ENCODE measurements at places on chromosomes 5 and 9. TPM values are rescaled to one million over a fixed set of nuclear protein-coding genes. Genes with fewer than 3 reads are reported as not detected.

DNA sequence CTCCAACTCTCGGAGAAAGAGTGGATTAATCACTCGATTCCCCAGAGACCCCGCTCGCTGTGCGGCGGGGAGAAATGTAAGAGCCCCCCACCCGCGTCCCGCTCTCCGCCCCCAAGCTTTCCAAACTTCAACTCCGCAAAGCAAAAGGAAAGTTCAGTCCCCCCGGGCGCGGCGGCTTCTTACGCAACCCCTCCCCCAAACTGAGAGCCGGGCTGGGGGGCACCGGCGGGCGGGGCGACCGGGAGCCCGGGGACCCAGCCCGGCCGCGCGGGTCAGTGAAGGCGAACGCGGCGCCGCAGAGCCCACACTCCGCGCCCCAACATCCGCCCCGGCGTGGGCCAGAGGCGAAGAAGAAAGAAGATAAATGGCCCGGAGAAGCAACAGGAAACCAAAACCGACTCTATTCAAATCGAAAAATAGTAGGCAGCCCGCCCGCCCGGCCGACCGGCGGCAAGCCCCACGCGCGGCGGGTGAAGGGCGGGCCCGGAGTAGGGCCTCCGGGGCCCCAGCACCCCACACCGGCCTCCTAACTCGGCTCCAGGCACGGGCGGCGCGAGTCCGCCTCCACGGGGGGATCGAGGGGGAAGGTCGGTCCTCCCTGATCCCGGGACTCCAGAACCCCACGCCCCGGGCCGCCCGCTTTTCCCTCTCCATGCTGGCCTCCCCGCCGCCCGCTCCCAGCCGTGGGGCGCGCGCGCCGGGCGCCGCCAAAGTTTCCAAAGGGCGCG, 720 bp downstream of the NOTCH1 start:
- no peak for DNase-seq

DNA sequence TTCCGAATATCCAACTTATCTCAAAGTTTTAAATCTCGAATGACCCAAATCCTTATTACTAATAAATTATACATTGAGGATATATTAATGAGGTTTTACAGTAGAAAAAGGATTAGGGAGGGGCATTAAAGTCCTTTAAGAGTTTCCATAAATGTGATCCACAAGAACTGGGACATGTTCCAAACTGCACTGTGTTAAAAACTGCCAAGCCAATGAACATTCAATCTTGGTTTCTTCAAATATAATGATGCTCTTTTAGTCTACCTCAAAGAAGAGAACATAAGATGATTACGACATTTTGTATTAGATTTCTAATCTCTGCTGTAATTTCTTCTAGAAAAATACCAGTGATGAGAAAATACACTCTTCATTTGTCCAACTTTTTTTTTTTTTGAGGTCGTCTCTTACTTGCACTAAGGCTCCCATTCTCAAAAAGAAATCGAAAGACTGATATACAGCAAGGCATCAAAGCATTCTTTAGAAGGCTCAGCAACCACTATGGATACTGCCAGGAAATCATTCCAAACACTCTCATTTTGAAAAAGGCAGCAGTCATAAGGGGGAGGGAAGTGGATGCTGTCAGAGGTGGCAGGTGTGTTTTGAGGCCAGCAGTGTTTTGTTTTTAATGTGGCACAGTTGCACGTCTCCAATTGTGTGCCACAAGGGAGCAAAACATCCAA, 1.7 kb downstream of the PTAR1 start:
- no peak for DNase-seq

DNA sequence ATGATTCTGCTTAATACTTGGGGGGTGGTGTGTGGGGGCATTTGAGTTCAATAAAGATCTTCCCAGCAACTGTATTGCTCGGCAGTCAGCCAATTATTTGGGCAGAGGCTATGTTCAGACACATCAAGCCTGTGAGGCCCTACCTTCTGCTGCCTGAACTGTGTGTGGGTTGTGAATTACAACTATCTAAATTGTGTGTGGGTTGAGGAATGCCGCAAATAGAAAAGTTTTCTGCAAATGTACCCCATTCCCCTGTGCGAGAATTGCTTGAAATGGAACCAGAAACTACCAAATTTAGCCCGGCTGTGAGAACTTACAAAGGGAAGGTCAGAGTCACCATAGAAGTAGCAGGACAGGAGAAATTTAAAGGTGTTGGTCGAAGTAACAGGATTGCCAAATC, 360.0 kb upstream of the PIK3R1 start:
- no peak for DNase-seq

- no peak for DNase-seq
These were observed 18.2 kb upstream of the MXD3 start for GRCh38 chr5:177329883-177330282.

DNA sequence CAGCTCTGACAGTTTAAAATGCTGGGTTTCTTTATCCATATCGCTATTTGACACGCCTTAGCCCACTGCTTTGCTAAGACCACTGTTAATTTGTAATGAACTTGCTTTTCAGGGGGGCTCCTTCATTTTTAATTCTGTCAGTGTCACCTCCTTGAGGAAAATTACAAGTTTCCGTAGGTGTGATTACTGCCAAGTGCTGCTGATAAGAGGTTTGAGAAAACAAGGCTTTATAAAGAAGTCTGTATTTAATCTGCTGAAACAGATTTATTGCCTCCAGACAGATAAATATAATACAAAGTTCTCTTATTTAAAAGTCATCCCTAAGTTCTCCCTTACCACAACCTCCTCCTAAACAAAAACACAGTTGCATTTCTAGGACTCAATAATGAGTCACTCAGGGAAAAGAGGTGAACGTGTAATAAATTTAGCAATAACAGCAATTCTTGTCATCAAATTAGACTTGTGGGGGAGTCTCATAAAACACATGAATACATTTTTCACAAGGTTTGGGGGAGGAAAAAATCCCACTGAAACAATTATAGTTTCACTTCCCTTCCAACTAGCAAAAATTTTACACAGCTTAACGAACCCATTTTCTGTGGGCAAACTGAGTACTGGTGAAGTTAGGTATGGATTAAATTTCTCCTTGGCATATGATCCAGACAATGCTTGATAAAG, 72.8 kb downstream of the MAPKAP1 start:
- no peak for DNase-seq

LRRC19 gene
- 16.4 TPM for polyA plus RNA-seq
